B cell (primary cell): ENCODE measurements at places on chromosomes 12 and 14.

GRCh38 chr14:54922598-54922997 lies 20.0 kb upstream of the GCH1 start:
- no peak for DNase-seq

DNA sequence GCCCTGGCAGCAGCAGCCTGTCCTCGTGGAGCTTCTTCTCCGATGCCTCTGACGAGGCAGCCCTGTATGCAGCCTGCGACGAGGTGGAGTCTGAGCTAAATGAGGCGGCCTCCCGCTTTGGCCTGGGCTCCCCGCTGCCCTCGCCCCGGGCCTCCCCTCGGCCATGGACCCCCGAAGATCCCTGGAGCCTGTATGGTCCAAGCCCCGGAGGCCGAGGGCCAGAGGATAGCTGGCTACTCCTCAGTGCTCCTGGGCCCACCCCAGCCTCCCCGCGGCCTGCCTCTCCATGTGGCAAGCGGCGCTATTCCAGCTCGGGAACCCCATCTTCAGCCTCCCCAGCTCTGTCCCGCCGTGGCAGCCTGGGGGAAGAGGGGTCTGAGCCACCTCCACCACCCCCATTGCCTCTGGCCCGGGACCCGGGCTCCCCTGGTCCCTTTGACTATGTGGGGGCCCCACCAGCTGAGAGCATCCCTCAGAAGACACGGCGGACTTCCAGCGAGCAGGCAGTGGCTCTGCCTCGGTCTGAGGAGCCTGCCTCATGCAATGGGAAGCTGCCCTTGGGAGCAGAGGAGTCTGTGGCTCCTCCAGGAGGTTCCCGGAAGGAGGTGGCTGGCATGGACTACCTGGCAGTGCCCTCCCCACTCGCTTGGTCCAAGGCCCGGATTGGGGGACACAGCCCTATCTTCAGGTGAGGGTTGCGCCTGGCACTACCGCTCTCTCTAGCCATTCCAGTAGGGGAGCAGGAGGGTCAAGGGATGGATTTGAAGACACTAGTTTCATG lies 2.1 kb downstream of the NFATC4 start:
- peak; percentile 18 for DNase-seq

DNA sequence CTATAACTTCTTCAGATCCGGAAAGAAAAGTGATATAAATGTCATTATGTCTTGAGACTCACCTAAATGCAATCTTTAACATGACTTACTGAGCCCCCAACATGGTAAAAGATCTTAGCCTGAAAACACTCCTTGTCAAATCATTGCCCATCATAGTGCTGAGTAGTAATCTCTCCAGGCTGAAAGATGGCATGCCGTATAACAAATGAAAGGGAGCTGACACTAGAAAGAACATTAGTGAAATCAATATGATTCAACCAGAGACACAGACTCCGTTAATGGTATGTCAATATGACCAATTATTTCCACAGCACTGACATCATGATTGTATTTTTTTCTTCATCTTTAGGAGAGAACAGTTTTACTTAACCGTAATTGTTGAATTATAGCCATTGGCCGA lies 54.4 kb downstream of the BICD1 start:
- DNase-seq: no peak

GRCh38 chr14:75254901-75255584 lies 23.6 kb upstream of the FOS start:
- DNase-seq: no peak

GRCh38 chr14:100402631-100403030 lies 79.5 kb downstream of the SLC25A47 start:
- no peak for DNase-seq

- no peak for DNase-seq
Measured at GRCh38 chr12:74722709-74723108, 185.1 kb downstream of the ATXN7L3B start.

- DNase-seq: no peak
Measured at GRCh38 chr14:19895282-19895681, 20.3 kb downstream of the OR4K2 start.

GRCh38 chr12:108097160-108097911 lies 31.8 kb upstream of the WSCD2 start:
- DNase-seq: no peak

- DNase-seq: no peak
Measured at GRCh38 chr14:92886337-92886736, 36.6 kb upstream of the CHGA start.

DNA sequence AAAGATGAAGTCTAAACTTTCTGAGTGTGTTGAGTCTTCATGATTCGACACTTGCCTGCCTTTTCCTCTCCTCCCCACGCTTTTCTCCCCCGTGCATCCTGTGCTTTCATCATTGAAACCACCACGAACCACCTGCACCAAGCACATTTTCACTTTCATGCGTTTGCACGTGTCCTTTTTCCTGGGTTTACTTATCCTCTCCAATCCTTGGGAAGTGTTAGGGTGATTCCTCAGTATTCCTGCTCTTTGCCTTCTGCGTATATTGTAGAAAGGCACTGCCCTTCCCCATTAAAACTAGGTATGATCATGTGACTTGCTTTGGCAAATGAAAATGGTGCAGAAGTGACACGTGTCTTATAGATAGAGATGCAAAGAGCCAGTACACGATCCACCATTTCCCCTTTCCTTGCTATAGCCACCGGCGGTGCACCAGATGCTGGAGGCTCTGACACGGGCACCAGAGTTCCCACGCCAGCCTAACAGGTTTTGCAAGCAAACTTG lies 106.6 kb downstream of the BRMS1L start:
- no peak for DNase-seq

- no peak for DNase-seq
Measured at GRCh38 chr14:82492157-82492556, 958.5 kb upstream of the SEL1L start.

DNA sequence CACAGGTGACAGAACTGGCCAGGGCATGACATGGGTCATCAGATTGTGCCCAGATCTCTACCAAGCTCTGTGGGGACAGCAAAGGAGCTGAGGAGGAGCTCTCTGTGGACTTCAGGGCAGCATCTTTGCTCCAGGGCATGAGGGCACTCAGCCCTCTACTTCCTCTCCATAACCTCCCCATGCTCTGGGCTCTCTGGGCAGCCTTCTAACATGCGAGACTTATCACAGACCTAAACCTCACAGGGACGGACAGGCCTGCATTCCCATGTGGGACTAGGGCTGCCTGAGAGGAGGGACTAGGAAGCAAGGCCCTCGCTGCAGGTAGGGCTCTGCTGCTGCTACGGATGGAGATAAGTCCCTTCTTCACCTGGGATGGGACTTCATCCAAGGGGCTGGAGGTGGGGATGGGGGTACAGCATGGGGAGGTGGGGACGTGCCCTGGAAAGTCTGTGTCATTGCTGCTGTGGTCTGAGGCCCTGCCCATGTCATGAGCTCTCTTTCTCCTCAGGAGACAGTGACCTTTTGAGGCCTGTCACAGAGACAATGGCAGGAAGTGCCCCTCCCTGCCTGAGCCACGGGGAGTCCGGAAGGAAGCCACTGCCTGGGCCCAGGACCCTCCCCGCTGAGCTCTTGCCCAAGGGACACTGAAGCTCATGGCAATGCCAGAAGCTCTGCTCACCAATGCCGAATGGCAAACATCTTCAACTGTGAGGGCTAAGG lies 44.1 kb downstream of the PITPNM2 start:
- peak; percentile 45 for DNase-seq

DNA sequence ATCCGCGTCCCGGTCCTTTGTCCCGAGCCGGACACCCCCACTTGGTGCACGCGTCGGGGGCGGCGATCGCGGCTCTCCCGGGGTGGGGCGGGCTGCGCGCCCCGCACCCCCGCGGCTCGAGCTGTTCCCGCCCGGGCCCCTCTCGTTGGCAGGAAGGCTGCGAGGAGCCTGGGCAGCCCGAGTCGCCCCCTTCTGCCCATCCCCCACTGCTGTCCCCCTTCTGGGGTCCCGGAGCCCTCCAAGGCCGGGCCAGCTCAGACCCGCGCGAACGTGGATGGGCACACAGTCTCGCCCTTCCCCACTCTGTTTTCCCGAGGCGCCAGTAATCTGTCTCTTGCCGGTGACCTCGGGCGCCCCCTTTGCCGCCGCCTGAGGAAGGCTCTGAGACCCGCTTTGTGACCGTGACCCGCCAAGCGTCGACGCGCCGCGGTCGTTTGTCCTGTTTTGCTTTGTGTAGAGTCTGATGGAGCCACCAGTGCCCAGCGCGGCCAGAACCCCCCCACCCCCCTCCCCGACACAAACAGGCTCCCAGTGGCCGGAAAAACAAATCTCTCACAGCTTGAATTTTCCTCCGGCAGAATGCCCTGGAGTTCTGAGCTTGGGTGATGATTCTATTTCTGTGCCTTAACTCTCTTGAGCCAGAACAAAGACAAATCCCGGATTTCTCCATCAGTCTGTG lies 610 bp downstream of the C14orf132 start:
- peak; percentile 27 for DNase-seq

- no peak for DNase-seq
Measured at GRCh38 chr12:122152754-122153153, 21.3 kb downstream of the IL31 start.

GRCh38 chr12:87086118-87086891 lies 830.1 kb upstream of the MGAT4C start:
- no peak for DNase-seq

GRCh38 chr14:32542507-32542906 lies 213.4 kb downstream of the AKAP6 start:
- no peak for DNase-seq

- no peak for DNase-seq
Measured at GRCh38 chr12:92634202-92634601, 68.6 kb upstream of the PLEKHG7 start.

DNA sequence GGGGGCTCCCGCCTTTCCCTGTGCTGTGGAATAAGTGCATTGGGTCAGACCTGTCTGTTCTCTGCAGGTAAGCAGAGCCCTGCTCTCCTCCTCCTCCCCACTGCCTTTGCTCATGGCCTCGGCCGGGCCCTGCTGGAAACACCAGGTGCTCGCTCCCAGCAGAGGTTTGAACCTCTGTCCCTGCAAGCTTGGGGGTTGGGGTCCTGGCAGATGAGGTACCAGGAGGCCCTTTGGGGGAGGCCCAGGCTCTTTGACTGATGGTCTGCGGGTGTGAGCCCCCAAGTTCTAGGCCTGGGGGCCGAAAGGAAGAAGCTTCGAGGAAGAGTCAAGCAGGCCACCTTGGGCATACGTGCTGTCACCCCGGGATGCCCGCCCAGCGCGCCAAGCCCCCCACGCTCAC lies 22.1 kb upstream of the CEP170B start:
- DNase-seq: no peak

DNA sequence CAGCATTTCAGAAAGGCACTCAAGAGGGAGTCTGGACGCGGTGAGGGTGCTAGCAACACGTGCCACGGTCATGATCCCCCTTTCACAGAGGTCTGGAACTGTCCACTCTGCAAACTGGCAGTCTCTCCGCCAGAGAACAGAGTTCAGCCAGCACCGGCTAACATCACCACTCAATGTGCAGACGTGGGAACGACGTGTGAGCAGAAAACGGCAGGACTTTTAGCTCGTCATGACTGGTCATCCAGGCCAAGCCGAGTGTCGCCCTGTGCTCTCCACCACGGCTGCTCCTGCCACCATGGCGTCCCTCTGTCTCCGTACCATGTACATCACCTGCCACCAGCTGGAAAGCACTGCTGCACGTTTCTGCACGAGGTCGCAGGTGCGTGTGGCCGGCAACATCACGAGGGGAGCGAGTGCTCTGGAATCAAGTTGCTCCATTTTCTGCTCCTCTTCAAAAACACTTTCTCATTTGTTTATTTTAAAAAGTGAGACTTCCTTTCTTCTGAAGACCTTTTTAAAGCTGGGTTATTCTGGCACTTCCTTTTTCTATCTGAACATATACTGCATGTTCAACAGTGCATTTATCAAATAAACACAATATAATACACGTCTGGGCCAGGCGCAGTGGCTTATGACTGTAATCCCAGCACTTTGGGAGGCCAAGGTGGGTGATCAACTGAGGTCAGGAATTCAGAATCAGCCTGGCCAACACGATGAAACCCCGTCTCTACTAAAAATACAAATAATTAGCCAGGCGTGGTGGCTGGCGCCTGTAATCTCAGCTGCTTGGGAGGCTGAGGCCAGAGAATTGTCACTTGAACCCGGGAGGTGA lies 28.0 kb downstream of the SLC15A4 start:
- peak; percentile 77 for DNase-seq

GRCh38 chr14:33764876-33765650 lies 185.8 kb downstream of the EGLN3 start:
- no peak for DNase-seq

GRCh38 chr12:51821440-51822260 lies 26.9 kb downstream of the FIGNL2 start:
- DNase-seq: no peak

DNA sequence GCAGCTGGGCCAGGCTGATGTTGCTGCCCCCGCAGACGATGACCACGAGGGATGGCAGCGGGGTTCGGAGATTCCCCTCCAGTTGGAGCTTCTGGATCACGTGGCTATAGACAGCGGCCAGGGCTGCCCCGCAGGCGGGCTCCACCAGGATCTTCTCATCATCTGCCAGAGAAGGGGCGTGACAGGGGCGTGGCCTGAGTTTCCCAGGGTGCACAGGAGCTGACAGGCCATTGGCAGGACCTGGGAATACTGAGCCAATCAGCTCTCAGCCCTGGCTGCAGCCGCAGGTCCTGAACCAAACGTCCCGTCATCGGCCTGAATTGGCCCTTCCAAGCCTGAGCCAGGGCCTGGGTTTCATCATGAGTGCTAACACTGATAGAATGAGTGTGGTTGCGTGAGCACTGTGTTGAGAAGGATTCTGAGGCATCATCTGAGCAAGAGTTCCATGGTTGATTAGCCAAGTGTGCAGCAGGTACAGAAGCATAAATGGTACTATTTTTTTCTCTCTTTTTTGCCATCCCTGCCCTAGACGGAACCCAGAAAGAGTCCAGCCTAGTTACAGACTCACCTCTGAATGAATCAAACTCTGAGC lies 10.6 kb downstream of the SDS start:
- no peak for DNase-seq

DNA sequence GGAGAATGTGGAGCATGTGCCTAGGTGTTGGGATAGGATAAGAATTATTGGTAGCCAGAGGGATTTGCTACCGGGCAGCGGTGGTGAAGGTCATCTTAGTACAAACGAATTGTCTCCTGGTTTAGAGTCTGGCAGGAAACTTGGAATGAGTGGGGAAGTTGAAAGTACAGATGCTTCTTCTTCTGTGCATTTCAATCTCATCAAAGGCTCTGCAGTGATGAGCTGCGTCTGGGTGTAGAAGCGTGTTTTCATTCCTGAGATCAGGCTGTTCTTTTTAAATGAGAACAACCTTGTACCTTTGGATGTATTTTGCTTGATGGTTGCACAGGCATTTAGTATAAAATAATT lies 2.1 kb downstream of the WNK1 start:
- no peak for DNase-seq

DNA sequence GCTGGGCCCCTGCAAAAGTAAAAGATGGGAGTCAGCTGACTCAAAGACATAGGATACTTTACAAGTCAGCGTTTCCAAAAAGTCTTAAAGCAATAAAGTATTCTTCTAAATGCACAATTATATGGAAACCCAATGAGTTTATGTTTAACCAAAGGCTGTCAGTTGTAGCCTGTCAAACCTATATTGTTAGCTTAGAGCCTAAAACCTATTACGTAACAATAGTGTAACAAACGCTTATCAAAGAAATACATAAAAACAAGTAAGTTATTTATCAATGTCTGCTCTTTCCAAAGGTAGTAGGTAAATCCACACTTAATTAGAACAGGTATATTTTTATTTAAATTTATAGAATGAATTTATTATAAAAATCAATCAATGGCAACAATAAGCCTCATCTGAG lies 15.9 kb upstream of the SOS2 start:
- DNase-seq: no peak
